AG10803 (cell line): ENCODE measurements at places on chromosomes 11 and 22.

DNA sequence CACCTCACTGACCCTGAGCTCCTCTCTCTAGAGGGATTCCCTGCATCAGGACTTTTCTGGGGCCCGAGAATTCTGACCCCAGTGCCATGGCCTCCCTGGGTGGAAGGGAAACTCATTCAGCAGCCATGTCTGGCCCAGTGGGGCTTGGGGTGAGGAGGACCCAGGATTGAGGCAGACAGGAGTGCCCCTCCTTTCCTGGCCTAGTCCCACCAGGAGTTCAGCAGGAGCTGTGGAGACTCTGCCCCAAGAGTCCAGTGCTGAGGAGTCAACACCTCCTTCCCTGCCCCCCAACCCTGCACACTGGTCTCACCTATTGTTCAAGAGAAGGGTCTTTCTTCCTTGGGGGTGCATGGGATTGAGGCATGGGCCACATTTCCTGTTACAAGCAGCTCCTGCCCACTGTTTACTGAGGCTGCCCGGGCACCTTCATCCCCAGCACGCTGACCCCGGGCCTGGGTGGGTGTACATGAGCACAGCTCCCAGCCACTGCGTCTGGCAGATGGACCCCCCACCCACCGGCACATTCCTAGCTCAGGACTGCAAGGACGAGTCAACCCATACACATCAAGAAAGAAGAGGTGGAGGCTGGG is 33.9 kb downstream of the ALX4 start:
- no peak for DNase-seq

DNA sequence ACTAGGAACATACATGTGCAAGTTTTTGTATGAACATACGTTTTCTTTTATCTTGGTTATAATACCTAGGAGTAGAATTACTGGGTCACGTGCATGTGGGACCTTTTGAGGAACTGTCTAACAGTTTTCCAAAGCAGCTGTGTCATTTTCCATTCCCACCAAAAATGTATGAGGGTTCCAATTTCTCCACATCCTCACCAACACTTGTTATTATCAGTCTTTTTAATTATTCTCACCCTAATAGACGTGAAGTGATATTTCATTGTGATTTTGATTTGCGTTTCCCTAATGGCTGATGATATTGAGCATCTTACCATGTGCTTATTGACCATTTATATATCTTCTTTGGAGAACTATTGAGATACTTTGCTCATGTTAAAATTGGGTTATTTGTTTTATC is 162.1 kb downstream of the CHST1 start:
- DNase-seq: no peak

DNA sequence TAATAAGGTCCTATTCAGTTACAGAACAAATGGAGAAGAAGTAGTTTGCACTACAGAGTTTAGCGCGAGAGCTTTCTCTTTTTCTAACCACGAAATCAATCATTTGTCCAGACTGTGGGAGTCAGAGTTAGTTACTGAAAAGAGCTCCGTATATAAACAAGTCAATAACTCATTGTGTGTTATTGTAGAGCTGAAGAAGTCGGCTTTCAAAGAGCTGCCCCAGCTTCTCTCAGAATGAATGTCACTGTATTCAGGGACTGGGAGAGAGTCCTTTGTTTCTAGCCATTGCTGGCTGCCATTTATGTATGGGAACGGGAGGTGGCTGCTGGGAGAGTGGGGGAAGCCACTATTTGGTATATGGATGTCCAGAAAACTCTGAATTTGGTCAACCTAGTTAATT is 227.8 kb downstream of the DCDC1 start:
- no peak for DNase-seq

DNA sequence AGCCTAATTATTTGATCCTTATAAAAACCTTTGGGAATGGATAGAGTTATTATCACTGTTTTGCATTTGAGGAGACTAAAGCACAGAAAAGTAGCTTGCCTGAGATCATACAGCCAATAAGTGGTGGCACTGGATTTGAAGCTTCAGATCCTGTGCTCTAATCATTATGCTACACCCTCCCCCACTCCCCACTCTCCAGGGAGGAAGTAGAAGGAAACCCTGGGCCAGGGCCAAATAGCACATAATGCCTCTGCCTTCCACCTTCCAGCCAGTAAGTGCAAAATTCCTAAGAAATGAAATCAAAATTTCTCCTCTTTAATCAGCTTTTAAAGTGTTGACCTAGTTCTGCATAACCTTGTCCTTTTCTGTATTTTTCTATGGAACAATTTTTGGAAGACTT is 61.6 kb downstream of the SIK2 start:
- peak; percentile 27 for DNase-seq

GRCh38 chr11:111555255-111555654 is 14.7 kb downstream of the LAYN start:
- DNase-seq: peak; percentile 76

DNA sequence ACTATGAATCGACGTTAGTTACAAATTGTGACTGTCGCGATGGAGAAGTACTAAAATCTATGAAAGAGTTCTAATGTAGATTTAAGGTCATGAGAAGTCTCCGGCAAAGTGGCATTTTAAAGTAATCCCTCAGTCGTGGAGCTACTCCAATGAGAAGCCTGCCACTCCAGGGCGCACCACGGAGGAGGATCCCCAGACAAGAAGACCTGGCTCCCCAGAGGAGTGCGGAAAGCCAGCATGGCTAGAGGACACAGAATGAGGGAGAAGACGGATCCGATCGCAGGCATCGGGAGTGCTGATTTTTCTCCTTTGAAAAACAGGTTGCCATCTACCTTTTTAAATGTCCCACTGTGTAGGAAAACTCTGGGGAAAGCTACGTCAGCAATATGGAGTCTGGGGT is 141.6 kb upstream of the TEAD1 start:
- DNase-seq: no peak

- DNase-seq: no peak
Observed at GRCh38 chr11:15912825-15913224, 443.5 kb downstream of the SOX6 start.
